Activated T-helper 1 cell treated with anti-CD3 and anti-CD28 coated beads, Interleukin-2, amount 50 U/mL, for 16 hours (primary cell): ENCODE measurements at places on chromosomes 7 and 10.

- DNase-seq = no peak
These were observed 45.5 kb downstream of the CTBP2 start for GRCh38 chr10:125114761-125115391.

DNA sequence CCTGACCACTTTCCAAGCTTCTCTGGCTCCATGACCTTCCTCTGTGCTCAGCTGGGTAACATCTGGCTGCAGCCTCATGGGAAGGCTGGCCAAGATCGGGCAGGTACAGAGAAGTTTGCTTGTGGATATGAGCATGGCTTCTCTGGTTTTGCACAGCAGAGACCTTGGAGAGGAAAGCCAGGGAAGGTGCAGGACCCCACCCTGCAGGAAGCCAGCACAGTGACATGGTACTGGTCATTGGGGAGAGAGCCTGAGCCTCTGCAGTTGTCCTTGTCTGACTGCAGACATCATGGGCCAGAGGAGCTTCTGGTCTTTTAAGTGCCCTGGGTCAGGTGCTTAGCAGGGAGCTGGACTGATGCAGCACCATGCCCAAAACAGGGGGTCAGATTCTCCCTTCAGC is 70.6 kb upstream of the LEP start:
- no peak for DNase-seq

- DNase-seq = no peak
These were observed 2.3 kb downstream of the CDH23 start for GRCh38 chr10:71398976-71399375.

DNA sequence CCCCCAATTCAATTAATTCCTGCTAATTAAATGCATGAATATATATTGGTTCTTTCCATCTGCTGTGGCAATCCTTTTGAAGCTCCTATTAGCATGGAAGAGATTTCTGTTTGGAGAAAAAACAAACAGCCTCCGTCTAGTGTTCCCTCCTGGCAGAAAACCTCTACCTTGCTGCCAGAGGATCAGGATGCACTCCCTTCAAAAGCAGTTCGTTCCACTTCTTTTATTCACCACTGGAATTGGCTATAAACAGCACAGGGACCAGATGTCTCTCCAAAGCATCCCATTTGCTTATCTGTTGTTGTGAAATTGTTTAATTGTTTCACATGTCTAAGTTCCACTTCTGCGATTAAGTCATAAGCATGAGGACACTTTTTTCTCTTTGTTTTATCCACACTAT is 77.8 kb upstream of the PTN start:
- no peak for DNase-seq

DNA sequence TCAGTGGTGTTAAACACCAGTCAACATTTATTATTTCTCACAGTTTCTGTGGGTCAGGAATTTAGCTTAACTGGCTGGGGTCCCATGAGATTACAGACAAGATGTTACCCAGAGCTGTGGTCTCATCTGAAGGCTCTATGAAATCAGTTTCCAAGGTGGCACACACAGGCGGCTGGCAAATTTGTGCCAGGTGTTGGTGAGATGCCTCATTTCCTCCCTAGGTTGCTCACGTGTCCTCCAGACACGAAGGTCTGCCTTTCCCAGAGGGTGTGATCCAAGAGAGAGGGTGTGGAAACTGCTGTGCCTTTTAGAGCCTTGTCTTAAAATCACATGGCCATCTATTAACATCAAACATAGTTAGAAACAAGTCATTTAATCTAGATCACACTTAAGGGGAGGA is 209.0 kb downstream of the JCAD start:
- DNase-seq = no peak

DNA sequence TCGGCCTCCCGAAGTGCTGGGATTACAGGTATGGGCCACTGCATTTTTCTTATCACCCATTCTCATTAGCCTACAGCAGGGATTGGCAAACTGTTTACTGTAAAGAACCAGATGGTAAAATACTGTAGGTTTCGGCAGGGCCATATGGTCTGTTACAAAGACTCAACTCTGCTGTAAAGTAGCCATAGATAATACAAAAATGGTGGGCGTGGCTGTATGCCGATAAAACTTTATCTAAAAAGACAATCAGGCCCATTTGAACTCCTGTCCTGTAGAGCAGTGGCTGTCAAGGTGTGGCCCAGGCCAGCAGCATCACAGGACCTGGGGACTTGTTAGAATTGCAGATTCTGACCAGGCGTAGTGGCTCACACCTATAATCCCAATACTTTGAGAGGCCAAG is 134.3 kb downstream of the CUX1 start:
- DNase-seq = no peak

GRCh38 chr10:32204606-32205005 is 142.4 kb downstream of the EPC1 start:
- no peak for DNase-seq

GRCh38 chr10:77857272-77857671 is 69.3 kb downstream of the DLG5 start:
- no peak for DNase-seq

GRCh38 chr7:82156168-82156567 is 287.4 kb downstream of the CACNA2D1 start:
- DNase-seq = no peak

- DNase-seq = no peak
These were observed 25.5 kb upstream of the NME8 start for GRCh38 chr7:37822946-37823345.

DNA sequence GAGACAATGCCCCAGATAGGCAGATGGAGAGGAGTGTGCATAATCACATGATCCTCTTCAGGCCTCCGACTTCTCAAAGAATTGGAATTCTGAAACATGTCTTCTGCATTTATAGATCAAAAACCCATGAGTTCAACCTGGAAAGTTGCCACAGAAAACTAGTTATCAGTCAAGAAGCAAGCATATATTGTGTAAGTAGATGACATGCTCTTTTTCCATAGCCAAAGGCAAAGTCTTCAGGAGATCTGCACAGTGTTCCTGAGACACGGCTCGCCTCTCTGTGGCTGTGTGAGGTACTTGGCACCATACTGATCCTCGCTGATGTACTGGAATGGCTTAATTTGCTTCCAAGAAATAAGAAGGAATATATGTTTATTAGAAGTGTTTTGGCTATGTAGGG is 213.5 kb upstream of the MKI67 start:
- no peak for DNase-seq

- DNase-seq = no peak
These were observed 325.1 kb downstream of the GALNT17 start for GRCh38 chr7:71457021-71457420.

DNA sequence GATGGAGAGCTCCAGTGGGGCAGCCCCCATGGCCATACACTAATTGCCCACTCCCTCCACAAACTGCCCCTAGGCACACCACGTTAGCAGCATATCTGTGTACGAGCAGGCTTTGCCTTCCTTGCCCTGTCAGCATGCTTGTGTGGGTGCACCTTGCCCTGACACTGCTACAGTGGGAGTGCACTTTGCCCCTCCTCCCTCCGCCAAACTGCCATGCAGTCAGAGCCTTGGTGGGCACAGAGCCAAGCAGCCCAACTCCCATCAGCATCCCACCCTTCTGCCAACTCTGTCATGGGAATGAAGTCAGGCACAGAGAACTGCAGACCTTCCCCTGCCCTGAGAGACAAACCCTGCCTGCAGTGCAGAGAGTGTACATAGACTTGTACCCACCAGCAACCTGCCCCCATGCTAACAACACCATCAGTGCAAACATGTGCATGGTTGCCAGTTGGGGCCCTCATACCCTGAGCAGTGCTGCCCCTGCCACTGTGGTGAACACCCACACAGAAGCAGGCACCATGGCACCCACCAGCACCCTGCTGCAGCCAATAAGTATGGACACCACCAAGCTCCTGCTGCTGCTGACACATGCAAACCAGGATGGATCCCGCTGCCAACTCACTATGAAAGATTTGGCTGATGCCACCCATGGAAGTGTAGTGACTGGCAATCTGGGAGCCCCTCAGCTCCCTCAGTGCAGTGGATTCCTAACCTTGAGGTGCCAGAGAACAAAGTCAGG is 1197.7 kb upstream of the CELF2 start:
- DNase-seq = no peak

DNA sequence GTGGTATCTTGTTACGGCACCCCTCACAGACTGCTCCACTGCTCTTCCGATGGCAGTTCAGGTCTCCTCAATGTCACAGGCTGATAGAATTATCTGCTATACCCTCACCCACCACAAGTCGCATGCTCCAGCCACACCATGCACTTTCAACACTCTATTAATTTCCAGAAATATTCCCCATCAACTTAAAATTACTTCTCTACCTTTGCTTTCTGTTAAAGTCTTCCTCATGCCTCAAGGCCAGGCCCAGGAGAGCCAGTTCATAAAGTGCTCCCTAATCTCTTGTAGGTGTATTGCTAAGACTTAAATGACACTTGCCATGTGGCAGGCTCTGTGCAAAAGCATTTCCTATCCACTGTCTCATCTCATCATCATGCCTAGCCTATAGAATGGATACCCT is 105.9 kb upstream of the ARID5B start:
- no peak for DNase-seq

DNA sequence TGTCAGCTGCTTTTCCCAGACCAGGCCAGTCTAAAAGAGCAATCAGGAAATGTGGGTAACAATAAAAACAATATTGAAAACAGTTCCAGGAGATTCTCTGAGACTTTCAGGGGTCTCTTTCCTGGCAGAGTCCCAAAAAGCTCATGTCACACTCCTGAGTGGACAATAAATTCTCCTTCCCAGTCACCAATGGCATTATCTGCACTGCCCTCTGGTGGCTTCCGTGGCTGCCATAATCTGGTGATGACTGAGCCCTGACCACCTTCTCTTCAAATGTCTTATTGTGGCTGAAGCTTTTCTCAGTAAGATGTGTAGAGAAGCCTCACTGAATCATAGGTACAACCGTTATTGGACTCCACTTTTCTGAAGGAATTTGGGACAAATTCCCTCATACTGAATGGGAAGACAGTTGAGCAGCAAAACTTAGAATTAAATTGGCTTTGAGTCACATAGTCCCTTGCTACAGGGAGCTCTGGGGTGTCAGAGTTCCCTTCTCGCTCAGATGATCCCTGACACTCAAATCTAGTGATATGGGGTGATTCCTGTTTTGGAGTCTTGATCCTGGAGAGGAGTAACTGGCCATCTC is 24.4 kb upstream of the ASAH2 start:
- no peak for DNase-seq

GRCh38 chr7:130521258-130521951 is 29.5 kb downstream of the MEST start:
- no peak for DNase-seq

DNA sequence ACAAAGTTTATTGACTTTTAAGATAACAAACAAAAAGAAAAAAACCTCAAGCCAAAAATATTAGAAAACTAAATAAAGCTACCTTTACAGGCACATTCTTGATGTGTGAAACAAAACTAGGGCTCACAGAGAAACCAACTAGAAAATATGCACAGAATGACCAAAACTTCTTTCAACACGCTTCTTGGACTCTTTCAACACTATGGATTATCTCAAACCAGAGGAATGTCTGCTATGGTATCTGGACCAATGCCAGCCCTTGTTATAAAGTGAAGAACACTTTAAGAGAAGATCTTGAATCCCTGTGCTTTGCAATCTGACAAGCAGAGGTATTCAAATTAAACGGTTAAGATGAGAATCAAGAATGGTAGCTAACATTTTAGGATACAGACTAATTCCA is 76.6 kb downstream of the DNAJC1 start:
- DNase-seq = no peak
